ENCODE measurements at places on chromosomes 11 and 22.

DNA sequence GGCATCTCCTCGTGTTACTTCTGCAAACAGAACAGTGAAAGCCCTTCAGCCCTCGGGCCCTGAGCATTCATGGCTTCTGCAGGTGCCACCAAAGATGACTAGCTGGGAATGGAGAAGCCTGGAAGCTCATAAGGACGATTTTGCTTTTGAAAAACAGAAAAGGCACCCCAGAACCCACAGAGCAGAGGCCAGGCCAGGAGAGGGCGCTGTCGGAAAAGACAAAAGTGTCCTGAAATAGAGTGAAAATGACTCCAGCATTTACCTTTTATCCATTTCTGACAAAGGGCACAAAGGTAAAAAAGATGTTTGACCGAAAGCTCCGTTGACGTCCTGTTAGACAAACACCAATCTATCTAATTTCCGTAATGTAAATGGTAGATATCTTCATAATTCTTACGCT lies 37.6 kb downstream of the ZNF195 start:
- DNase-seq: no peak

GRCh38 chr11:125489166-125489565 lies 6.9 kb downstream of the FEZ1 start:
- DNase-seq: no peak

GRCh38 chr11:4983841-4984240 lies 10.8 kb upstream of the OR51L1 start:
- no peak for DNase-seq

- no peak for DNase-seq
Observed at GRCh38 chr11:72807021-72807693, 7.1 kb upstream of the ATG16L2 start.

GRCh38 chr11:81070948-81071347 lies 1630.1 kb upstream of the TENM4 start:
- DNase-seq: no peak

DNA sequence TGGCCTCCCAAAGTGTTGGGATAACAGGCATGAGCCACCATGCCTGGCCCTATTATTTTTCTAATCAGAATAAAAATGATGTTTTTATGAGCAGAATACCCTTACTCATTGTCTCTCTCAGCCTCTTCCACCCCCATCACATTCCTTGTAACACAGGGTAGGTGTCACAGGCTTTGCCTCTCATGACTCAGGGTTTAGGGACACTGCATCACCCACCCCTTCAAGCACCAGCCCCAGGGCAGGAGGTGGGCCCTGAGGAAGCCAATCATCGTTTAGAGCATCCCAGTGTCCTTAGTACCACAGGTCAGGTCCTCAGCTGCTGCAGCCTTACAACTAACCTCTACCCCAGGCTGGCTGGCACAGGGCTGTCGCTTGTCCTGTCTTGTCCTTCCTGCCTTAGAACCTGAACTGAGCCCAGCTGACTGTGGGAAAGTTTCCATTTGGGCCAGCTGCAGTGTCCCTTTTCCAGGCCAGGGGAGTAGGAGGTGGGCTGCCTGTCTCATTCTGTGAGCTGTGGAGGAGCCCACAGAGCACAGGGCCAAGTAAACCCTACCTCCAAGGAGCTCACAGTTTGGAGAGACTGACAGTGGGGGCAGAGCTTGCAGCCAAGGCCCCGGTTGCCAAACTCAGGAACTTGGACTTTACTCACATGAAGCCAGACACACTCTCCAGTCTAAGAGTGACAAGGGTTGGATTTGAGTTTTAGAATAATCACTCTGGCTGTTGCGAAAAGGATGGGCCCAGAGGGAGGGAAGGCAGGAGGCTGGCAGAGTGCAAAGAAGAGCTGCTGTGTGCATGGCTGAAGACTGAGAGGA lies 19.5 kb upstream of the UVRAG start:
- DNase-seq: no peak

GRCh38 chr11:77449784-77450183 lies 24.1 kb downstream of the PAK1 start:
- DNase-seq: no peak

DNA sequence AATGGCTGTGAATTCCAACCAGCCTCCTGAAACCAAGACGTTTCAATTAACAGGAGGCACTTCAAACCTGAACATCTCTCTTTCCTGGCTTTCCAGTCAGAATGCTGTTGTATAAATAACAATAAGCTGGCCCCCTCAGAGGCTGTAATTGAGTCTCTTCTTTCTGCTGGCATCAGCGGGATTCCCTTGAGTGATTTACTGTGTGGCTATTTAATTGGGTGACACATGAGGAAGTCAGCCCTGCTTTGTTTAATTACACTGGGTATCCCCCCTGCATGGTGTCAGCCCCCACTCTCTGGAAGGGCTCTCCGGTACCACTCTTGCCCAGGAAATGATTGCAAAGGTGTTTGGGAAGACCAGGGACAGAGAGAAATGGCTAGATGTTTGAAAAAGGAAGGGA lies 101.6 kb downstream of the NTM start:
- no peak for DNase-seq

DNA sequence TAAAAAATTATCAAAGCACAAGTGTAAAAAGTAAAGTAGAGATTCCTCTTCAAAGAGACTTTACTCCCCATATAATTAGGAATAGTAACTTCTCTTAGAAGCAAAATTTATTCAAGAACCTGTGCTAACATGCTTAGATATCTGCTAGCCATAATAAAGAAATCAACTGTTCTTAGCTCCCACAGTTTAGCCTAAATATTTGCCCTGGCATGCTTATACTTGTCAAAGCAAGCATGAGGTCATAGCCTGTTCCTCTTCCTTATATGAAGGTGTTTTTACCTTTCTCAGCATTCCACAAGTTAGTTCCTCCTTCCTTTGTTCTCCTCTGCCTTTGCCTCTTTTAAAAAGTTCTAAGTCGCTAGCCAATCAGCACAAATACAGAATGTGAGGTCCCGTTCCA lies 30.3 kb downstream of the RIC3 start:
- no peak for DNase-seq

DNA sequence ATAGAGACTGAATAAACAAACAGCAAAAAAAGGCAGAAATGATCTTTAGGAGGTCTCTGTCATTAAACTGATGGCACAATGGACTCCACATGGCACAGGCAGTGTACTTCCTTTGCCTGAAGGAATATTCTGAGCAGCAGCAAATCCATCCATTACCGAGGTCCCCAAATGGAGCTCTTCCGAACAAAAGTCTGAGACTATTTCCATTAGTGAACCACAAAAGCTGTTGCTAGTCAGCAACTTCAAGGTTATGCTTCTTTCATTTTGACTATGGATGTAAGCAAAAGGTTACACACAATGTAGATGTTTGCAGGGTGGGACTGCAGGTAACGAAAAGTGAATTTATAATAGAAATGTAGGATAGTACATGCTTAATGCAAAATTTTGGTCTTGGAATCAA lies 14.5 kb downstream of the NARS2 start:
- DNase-seq: no peak

- DNase-seq: no peak
Observed at GRCh38 chr11:832529-833113, at the start of gene CD151. CD151 (plus strand) TSS chr11:832952; CDS start chr11:836070, 3,118 bp downstream.

DNA sequence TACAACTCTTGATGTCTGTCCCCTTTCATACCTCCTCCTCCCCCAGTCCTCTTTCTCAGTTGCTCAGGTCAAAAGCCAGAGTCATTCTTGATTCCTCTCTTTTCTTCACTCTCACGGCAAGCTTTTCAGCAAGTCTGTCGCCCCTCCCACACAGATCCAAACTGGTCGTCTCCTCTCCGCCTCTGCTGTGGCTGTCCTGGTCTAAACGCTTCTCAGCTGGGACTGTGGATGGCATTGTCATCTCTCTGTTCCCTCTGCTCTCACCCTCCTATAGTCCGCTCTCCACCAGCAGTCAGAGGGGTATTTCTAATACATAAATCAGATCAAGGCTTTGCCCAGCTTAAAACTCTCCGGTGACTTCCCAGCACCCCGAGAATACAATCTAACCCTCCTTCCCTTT lies 46.8 kb upstream of the SPATA19 start:
- DNase-seq: no peak

Data from hippocampal formation (tissue), 2 donors.